ENCODE measurements at places on chromosomes 6 and 20.

- no peak for DNase-seq
These were observed 180.0 kb upstream of the RREB1 start for GRCh38 chr6:6927521-6928361.

DNA sequence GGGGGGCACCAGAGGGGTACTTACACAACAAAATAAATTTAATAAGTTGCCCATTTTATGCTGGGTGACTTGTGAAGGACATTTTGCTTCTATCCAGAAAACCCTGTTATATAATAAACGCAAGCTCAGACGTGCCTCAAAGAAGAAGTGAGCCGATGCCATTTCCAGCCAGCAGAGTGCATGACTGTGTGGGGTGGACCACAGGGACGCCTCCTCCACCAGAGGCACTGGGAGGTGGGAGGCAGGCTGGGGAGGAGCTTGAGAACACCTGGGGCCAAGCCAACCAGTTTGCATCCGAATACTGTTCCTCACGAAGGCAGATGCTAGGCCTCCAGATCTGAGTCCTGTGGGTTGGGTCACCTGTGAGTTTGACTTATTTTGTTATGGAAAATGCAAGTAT, 363.8 kb downstream of the RNGTT start:
- DNase-seq, result no peak

- DNase-seq, result peak; percentile 33
These were observed 1.1 kb upstream of the RIN2 start for GRCh38 chr20:19756761-19757486.

DNA sequence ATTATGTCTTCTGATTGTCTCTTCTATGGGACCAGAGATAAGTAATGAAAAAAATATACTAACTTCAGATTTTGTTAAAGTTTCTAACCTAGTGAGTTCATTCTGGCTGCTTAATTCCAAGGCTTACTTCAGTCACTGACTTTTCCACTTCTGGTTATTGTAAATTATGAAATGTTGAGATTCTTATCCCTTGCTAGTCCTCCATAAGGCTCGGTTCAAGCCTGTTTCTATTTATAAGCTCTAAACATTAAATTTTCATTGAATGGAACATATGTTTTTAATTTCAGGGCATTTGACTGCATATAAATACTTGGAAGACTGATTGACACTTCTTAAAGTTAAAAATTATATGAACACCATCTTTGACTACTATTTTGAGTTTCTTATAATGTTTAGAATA, 23.6 kb upstream of the NKAIN2 start:
- DNase-seq, result no peak

DNA sequence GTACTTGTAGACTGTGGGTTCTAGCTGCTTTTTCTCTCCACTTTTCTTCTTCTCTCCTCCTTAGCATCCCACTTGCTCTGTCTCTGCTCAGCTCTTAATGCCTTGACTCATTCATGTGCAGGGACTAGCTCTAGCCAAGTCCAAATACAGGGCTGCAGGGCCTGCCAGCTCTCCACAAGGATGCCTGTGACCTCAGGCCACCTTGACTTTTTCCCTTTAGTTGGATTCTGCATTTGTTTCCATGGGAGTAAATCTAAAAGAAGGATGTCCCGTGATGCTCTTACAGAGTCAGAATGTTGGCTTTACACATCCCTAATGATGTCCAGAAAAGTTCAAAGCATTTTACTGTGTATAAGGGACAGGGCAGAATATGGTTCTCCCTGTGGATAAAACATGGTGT, 101.8 kb upstream of the PREP start:
- DNase-seq, result peak; percentile 67

DNA sequence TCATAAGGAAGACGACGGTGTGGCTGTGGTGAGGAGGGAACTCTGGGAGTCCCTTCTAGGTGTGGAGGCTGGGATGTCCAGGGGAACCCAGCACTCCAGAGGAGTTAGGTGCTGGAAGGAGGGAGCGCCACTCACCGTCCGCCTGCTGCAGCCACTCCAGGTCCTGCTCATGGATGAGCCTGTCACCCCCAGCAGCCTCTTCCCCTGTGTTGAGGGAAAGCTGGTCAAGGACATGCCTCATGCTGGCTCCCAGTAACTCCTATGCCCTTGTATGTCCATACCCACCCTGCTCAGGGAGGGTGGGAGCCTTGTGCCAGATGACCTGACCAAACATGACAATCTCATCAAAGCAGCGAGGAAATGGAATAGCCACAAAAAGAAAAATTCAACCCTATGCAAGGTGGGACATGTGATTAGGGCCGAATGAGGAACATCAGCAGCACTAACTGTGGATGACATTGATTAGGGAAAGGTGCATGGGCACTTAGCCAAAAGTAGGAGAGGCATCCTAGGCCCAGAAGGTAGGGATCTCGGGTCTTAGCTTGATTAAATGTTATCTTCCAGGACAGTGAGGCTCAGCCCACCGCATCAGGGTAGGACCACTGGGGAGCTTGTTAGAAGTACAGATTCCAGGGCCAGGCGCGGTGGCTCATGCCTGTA, 3.0 kb downstream of the DNPH1 start:
- peak; percentile 48 for DNase-seq

GRCh38 chr20:3778976-3779375, 2.3 kb downstream of the SPEF1 start:
- no peak for DNase-seq

- no peak for DNase-seq
These were observed 4.5 kb downstream of the LRRC1 start for GRCh38 chr6:53799340-53799739.

DNA sequence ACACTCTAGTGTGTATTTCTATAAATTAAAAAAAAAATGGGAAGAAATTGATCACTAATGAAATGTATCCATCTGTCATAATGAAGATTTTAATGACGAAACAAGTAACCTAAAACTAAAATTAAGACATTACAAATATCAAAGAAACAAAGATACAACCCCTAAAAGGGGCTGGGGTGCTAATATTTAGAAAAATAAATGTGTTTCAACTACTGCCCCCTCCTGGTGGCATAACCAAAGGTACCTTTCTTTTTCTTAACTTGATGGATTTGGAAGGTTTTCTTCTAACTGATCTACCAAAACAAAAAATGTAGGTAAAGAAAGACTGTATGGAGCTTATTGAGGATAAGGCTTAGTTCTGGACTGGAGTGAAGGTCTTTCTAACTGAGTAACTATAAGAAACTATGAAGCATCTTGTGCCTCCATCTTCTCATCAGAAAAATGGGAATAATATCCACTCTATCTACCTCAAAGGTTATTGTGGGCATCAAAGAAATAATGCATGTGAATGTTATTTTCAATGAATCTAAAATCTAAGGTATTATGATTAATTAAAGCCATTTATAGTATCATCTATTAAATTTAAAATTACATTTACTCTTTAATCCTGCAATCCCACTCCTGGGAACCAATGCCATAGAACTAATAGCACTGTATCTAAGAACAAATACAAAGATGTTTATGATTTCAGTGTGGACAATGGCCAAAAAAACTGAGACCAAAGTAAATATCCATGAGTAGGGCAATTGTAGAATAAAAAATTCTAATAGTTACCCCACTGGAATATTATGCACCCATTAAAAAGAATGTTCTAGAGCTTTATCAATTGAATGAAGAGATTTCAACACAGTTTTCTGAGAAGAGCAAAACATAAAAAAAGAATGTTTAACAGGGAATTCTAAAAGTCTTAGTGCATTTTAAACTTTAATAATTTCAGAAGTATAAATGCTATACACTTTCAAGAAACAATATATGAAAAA, 117.2 kb downstream of the BACH2 start:
- DNase-seq, result no peak

DNA sequence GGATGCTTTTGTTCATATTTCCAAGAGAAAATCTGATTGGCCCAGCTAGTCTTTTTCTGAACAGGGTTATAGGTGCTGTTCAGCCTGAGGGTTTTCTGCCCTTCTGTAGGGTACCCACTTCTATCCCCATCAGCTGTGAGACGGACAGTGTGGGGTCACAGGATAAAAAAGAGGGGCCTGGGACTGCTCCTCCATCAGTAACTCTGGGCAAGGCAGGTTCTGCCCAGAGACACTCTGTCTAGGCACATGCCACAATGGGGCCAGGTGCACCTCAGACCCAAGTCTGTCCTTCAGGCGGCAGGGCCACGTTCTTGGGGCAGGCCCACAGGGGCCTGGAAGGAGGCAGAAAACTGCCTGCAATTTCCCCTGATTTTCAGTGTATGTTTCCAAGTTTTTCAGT, 20.0 kb downstream of the ID4 start:
- no peak for DNase-seq

GRCh38 chr6:43817192-43817591, 47.2 kb downstream of the VEGFA start:
- no peak for DNase-seq

DNA sequence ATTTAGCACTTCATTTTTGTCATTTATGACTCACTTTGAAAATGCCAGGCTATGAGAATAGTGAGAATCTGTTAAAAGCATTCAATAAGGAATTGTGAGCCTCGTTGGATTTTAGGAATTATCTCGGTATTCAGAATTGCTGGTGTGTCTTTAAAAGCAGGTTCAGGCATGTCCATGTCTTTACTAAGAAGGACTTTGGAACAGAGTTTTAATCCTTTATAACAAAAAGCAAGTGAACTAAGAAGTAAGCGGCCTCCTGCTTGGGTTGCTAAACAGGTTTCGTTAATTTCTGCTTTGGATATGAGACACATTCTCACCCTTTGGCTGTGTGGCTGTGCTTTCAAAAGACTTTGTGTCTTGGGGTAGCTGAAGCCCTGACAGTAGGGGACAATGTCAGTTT, 74.9 kb downstream of the IGF2R start:
- DNase-seq, result no peak

GRCh38 chr6:157855325-157855724, 32.3 kb downstream of the SNX9 start:
- no peak for DNase-seq

- peak; percentile 74 for DNase-seq
These were observed 559 bp downstream of the LAMA5 start for GRCh38 chr20:62366370-62367135.

DNA sequence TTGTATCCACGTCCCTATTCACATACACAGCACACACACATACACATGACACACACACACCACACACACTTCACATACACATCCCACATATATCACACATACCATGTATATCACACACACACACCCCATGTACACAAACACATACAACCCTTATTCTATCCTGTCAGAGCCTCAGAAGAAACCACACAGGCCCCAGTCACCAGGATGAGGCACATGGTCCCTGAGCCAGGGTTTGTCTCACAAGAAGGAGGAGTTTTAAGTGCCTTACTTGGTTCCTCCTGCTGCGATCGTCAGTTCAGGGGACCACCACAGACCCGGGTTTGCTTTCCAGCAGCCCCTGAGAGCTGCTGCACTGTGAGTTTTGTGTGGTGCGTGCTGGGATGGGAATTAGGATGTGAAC, 23.6 kb downstream of the BFSP1 start:
- DNase-seq, result peak; percentile 20

- DNase-seq, result no peak
These were observed 83.8 kb upstream of the FOXO3 start for GRCh38 chr6:108476847-108477430.

DNA sequence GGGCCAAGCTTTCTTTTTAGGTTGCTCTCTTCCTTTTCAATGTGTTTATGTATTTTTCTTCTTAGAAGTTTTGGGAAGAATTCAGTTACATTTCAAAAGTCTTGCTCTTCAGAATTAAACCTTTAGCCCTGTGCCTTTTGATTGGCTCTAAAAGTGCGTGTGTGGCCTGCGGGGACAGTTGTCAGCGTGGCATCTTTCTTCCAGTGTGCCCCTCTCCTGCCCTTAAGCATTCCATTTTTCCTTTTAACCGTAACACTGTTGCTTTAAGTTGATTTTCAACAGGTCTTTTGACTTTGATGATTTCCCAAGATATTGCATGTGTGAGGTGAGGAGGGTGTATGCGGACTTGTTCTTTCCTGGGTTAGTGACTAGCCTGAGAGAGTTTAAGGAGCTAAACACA, 999.1 kb upstream of the FLRT3 start:
- no peak for DNase-seq

DNA sequence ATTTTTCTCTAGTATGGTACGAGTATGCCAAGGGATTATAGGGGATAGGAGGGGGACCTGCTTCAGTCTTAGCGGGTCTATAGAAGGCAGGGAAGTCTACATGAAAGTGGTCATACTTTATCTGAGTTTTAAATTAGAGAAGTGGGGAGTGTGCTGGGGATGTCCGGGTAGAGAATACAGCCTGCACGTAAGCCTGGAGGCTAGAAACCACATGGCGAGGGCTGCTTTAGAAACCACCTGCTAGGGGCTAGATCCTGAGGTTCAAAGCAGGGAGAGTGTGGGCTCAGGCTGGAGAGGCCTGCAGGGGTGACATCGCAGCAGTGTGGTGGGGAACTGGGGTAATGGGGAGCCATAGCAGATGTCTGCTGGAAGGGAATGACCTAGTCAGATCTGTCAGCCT, 85.2 kb downstream of the VEGFA start:
- no peak for DNase-seq

GRCh38 chr6:126716826-126717509, 377.1 kb downstream of the CENPW start:
- no peak for DNase-seq

DNA sequence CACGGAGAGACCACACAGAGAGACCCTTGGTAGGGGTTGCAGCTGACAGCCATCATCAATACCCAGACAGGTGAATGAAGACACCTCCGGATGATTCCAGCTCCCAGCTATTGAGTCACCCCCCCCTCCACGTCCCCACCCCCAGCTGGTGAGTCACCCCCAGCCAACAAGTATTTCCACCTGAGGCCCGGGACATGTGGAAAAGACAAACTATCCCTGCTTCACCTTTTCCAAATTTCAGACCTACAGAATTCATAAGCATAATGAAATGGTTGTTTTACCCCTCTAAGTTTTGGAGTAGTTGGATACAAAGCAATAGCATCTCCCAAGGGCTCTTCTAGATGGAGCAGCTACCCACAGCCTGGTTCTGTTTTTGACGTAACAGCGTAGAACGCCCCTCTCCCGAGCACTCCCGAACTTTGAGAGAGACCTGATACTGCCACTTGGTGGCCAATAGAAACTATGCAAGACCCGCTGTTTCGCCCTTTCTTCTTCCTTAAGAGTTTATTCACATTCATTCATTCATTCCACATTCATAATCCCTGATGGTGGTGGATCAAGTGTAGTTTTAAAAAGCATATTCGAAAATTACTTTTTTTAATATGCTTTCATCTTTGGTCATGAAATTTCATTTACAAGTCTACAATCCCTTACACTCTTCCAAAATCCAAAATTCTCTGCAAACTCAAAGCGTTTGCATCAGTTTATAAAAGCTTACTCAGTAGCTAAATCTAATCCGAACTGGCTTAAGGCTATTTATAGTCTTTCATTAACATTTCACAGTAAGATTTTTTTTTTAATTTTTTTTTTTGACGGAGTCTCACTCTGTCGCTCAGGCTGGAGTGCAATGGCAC, 15.1 kb upstream of the PPP1R16B start:
- DNase-seq, result no peak

- DNase-seq, result no peak
These were observed 100.2 kb downstream of the FIG4 start for GRCh38 chr6:109791301-109791700.

- DNase-seq, result no peak
These were observed 100.7 kb downstream of the PRKN start for GRCh38 chr6:162626869-162627268.

Data from sigmoid colon (tissue), 7 donors.